ENCODE measurements at places on chromosomes 13 and 19. TPM values are rescaled to one million over a fixed set of nuclear protein-coding genes. Genes with fewer than 3 reads are reported as not detected.

Gene TM9SF2
- 88.8 TPM for total RNA-seq

Gene ENOX1
- total RNA-seq: 0.07 TPM

Gene PCSK4
- total RNA-seq: 9.6 TPM

DNA sequence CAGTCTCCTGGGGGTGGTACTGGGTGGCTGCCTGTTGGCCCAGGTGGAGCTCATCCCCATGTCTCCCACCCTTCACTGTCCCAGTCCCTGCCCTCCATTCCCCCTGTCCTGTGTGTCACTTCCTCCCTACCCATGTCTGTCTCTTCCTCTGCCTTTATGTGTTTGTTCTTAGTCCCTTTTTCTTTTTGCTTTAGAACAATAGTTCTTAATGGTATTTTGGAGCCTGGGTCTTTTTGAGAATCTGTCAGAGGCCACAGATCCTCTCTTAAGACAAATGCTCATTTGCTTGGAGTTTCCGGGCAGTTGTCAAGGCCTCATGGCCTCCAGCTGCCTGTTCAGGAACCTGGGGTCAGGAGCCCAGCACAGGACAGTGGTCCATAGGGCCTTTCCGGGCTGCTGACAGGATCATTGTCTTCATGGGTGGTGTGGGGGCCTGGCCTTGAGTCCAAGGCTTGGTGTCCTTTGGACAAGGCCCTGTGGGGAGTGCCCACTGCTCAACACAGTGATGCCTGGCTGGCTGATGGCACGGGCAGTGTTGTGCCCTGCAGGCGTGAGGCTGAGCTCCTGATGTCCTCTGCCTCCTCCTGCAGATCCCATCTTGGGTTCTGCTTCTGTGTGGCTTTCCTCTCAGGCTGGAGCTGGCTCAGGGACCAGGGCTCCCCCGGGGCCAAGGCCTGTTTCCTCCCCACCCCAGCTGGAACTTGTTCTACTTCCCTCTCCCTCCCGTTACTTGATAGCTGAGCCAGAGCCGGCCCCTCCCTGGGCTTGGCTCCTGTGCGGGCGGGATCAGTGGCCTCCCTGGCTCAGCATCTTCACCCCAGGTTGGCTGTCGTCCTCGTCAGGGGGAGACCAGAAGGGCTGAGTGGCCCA lies 3.5 kb downstream of the EGLN2 start:
- peak; percentile 41 for DNase-seq

- no peak for DNase-seq
Measured at GRCh38 chr19:7328647-7329046, 20.1 kb upstream of the ARHGEF18 start.

- no peak for DNase-seq
Measured at GRCh38 chr13:51093574-51093973, 17.5 kb downstream of the C13orf42 start.

DNA sequence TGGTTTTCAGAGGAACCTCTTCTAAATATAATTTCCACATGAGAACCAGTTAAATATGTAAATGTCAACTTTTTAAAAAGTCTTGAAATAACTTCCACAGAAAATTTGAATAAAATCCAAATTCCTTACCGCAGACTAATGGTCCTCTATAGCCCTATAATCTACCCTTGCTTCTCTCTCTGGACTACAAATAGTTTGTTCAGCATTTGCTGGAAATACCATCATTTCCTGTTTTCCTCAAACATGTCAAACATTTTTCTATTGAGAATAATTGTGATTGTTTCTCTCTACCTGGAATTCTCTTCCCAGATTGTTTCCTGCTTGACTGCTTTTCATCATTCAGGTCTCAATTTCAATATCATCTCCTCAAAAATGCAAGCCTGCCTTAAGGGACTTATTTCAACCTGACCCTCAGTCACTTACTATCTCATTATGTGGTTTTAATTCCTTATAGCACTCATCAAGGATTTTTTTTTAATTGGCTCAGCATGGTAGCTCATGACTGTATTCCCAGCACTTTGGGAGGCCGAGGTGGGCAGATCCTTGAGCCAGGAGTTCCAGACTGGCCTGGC lies 898.9 kb upstream of the MIR17HG start:
- no peak for DNase-seq

DNA sequence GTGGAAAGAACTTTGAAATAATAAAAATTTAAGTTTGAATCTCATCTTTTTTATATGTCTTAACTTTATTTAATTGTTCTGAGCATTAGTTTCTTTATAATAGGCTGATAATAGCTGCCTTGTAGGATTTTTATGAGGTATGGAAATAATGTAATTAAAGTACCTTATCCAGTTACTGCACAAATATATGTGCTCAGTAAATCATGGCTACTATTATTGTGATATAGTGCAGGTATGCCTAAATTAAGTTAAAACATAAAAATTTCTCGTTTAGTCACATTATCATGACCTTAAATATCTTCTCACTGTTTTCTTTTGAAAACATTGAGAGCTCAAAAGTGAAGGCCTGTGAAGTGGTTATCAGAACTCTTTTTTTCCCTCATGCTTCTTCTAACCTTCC lies 62.9 kb downstream of the NDFIP2 start:
- DNase-seq: no peak
